CD8-positive, alpha-beta T cell (primary cell): ENCODE measurements at places on chromosomes 6 and 20. TPM values are rescaled to one million over a fixed set of nuclear protein-coding genes. Genes with fewer than 3 reads are reported as not detected.

GRCh38 chr6:166670894-166671293 lies 43.8 kb upstream of the RPS6KA2 start:
- no peak for DNase-seq

DNA sequence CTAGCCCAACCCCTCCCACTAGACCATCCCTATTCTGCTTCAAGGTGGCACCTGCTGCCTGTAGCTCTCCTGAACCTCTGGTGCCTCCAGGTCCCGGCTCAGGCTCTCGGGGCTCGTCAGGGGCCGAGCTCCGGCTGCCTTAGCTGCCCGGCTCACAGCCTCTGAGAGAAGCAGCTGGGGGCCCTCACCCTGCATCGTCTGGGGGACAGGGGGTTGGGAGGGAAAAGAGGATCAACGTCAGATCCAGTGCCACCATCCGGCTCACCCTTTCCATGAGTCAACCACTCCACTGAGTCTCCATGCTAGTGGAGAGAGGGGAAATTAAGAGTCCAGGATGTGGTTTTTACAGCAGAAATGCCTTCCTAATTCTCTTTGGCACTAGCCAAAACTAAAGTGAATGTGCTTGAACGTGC lies 13.0 kb downstream of the BAG6 start:
- DNase-seq: no peak

GRCh38 chr6:16803294-16804200 lies 42.3 kb upstream of the ATXN1 start:
- no peak for DNase-seq

GRCh38 chr20:37994512-37994911 lies 38.7 kb downstream of the TTI1 start:
- no peak for DNase-seq

DNA sequence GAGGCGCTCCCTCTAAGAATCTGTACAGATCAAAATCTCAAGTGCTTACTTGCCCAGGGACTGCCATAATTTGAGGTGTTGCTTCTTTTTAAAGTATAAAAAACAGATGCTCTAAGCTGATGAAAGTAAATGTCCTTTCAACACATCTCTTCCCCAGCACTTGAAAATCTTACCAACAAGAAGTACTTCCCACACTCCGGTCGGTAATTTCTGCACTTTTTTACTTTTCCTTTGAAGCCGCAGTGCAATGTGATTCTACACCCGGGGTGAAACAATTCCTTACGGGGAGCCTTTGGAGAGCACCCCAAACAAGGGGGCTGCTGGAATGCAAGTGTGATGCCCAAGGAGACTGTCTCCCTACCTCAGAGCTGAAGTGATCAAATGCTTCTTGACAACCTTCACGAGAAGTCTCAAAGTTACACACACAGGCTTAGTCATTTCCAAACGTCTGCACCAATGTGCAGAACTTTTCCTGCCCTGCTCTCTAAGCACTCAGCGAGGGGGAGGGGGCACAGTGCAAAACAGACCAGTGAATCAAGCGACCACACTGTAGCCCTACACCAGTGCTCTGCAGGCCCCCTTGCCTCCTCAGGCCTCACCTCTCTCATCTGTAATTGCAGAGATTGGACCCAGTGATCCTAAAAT lies 56.7 kb downstream of the ATXN1 start:
- DNase-seq: peak; percentile 21

DNA sequence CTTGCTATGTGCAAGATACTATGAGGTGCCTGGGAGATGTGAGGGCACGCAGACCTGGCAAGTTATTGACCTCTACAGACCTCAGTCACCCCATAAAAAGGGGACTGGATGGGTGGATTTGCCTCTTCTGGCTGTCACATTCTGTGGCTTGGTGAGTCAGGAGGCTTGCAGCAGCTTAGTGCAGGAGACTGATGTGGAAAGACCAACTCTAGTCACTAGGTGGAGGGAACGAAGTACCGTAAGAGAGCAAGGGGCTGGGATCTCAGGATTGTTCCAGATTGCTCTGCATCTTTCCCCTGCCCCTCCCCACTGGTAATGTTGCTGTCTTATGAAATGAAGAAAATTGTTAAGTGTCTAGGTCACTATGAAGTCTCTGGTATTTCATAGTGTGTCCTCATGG lies 3.3 kb downstream of the MAPRE1 start:
- DNase-seq: peak; percentile 16

DNA sequence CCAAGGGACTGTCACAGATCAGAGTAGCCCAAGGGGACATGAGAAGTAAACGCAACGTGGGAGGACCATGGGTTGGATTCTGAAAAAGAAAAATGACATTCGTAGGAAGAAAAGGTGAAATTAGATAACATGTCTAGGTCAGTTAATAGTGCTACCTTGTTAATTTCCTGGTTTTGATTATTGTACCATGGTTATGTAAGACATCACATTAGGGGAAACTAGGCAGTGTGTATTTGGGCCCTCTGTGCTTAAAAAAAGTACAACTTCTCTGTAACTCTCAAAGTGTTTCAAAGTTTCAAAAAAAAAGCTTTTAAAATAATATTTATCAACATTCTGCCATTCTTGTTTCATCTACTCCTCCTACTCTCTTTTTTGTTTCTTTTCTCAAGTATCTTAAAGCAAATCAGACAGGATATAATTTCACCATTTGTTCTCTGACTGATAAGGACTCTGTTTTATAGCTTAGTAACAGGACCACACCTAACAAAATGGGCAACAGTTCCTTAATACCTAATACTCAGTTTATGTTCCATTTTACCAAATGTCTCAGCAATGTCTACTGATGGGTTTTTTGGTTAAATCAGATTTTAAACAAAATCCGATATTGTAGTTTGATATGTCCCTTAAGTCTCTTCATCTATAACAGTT lies 97.1 kb upstream of the PLCB4 start:
- no peak for DNase-seq

Gene BTNL2
- total RNA-seq: not detected
